H9 (cell line): ENCODE measurements at places on chromosomes 3 and 15.

- no peak for DNase-seq
Measured at GRCh38 chr15:96332637-96333121, 2.2 kb downstream of the NR2F2 start.

DNA sequence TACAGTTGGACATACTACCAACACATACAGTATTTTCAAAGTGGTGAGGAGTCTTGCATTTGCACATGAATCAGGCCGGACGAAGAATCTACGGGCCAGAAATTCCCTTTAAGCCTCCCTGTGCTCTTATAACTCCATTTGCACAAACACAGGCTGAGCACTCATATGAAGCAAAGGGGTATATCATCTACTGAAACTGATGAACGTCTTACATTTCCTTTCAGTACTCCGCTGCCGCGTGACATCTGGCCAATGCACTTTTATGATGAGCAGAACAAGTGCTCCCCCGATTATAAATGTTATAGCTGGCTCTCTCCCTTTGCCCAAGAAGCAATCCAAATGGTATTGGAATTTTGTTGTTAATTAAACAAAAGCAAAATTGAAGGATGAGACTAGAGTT, 110.3 kb upstream of the ICE2 start:
- DNase-seq, result no peak

- DNase-seq, result no peak
Measured at GRCh38 chr3:90128391-90128790, 1021.0 kb downstream of the EPHA3 start.

GRCh38 chr15:52728899-52729298, 49.7 kb upstream of the ATOSA start:
- no peak for DNase-seq

DNA sequence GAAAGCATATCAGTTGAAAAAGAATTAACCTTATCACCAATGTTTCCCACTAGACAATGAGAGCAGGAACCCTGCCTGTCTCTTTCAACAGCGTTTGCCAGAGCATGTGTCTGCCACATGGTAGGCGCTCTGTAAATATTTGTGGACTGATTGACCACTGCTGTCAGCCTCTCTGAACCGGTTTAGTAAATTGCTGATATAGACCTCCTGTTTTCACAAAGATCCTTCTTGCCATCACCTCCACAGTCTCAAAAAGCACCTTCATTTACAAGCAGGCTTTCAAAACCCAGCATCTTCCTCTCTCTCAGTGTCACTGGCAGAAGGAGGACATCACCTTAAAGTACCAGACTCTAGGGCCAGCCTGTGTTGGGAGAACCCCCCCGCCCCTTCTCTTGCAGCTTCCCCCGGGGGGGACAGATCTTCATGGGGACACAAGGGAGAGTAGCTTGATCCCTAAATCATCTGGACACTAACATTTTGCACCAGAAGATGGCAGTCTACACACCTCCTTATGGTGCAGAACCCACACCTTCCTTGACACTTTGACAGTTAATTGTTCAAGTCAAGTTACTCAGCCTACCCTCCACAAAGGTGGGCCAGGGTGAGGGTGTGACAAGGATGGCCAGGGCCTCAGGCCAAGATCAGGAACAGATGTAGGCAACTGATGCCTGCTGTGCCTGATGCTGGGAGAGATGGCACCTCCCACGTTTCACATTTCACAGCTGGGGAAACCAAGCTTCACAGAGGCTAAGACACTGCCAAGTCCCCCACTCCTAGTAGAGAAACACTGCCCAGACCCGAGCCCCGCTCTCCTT, 37.8 kb upstream of the USP3 start:
- peak; percentile 67 for DNase-seq

DNA sequence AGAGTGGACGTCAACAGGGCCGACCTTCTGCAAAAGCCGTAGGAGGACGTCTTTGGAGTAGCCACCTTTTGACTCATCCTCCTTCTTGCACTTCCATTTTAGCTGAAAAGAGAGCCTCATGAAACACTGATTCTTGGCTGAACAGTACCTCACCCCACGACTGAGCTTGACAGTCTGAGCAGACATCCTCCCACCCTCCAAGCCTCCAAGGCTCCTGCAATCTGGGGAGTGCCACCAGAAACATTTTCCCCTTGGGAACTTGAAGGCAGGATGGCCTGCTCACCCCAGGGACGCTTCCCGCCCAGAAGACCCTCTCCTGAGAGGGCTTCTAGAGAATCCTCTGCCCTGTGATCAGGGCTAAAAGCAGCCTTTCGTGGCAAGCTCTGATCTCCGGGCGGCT, 5.2 kb downstream of the C15orf62 start:
- no peak for DNase-seq

- no peak for DNase-seq
Measured at GRCh38 chr3:57958642-57959422, 49.4 kb upstream of the FLNB start.

DNA sequence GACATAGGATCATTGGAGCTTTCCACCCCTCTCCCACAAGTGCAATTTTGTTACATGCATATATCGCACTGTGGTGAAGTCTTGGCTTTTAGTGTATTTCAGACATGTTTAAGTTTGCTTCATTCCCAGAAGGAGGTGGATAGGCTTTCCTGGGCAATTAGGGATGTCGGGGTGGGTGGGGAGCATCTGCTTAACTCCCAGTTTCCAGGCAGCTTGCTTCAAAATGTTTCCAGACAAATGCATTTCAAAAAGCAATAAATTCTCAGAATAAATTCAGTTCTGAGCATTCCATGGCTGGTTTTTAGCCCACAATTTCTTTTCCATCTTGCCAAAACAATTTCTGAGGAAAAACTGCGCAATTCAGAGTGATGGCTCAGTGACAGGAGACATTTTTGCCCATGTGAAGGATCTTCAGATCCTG, 227.7 kb upstream of the ZPLD1 start:
- no peak for DNase-seq

GRCh38 chr3:45667569-45667934, 21.6 kb upstream of the SACM1L start:
- DNase-seq, result no peak

DNA sequence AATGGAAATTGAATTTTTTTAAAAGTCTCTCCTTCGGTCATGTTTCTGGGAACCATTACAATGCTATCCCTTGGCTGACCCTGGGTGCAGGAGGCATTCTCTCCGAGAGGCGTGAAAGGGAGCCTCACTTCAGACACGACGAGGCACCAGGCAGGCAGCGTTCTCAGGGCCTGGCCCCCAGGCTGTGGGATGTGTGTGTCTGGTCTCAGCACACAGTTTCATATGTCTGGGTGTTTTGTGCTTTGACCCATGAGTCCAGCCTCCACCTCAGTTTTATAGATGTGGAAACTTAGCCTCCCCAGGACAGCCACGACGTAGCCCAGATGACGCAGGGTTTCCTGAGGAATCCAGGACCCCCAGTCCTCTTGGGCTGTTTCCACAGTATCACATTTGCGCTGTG, 34.0 kb downstream of the FGD5 start:
- DNase-seq, result no peak

DNA sequence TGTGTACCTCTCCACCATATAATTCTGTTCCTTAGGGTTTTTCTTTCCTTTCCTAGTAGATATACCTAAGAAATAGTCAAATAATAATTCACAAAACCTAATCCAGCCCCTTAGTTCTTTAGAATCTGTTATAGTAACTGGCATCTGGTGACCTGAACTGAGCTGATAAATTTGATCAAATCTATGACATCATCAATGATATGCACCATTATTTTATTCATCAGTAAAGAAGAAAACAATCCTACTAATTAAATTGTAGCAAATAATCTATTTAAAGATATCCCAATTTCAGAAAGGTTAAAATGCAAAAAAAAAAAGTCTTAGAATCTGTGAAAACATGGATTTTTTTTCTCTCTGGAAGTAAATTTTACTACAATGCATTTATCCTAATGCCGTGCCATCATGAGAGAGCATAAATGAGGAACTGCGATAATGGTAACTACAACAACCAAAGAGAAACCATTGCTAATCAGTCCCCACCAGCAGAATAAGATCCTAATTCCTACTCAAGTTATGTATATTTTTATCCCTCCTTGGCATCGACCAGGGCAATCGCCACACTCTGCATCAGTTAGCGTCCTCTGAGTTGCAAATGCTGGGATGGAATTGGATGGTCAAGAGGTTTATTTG, 6.6 kb upstream of the MNS1 start:
- no peak for DNase-seq

DNA sequence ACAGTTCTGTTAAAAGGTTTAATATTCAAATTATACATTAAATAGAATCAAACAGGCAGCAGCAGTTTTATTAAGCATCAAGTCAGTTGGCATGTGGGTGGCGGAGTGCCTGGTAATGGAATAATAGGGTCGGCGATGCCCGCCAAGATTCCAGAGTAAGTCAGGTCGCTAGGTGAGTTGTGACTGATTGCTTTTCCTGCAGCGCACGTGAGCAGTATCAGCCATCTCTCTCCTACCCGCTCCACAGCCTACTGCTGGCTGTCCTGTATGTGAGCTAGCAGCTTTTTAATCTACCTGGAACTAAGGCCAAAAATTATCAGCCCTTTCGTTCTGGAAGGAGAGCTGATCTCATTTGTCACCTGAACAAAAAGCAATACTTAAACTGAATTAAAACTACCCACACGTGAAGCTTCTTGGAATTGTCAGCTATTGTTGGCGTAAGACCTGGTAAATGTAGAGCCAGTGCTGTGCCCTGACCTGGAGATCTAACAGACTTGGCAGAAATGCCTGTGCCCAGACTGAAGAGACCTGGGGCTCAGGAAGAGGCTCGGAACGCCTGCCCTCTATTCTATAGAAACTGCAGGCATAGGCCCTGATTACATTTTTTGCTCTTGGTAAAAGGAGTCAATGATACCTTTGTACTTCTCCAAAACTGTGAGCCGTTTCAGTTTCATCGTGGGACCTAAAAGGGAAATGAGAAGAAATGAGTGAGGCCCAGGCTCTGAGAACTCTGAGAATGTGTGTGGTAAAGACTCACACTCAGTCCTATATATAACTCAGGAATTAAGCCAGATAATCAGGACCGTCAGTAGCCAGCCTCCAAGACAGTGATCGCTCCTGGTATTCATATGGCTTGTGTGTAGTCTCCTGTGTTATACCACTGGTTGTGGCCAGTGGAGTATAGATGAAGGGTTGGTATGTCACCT, 21.9 kb downstream of the IDH3A start:
- no peak for DNase-seq

DNA sequence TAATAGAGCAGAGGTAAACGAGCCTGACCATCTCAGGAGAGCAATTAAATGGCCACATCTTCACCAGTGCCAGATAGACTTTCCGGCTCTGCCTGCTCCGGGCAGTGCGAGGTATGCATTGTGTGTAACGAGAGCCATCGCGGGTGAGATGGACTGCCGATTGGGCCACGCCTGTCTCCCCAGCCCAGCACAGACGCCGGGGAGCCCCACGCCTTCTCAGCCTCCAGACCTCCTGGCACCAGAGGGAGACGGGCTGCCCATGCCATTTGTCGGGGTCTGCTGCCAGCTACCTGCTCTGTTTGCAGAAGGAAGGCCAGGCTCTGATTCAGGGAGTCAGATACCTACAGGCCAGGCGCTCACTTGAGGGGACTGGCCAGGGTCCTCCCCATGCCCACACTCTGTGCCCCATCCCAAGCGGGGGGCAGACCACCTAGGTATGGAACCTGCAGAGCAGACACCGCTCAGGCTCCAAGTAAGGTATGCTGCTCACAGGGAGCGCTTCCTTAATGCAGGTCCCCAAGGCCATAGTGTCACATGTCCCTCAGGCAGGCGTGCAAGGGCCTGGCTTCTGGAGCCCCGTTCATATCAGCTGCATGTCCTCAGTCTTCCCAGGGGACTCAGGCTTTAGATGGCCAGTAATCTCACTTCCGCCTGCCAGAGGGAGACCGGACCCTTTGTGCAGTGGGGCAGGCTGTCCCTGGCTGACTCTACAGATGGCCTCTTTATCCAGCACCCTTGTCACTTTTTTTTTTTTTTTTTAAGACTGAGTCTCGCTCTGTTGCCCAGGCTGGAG, 62.2 kb downstream of the DNAJB8 start:
- no peak for DNase-seq

GRCh38 chr3:139299261-139300132, 44.3 kb upstream of the MRPS22 start:
- peak; percentile 48 for DNase-seq

GRCh38 chr15:74425630-74426029, 8.1 kb downstream of the SEMA7A start:
- DNase-seq, result no peak

DNA sequence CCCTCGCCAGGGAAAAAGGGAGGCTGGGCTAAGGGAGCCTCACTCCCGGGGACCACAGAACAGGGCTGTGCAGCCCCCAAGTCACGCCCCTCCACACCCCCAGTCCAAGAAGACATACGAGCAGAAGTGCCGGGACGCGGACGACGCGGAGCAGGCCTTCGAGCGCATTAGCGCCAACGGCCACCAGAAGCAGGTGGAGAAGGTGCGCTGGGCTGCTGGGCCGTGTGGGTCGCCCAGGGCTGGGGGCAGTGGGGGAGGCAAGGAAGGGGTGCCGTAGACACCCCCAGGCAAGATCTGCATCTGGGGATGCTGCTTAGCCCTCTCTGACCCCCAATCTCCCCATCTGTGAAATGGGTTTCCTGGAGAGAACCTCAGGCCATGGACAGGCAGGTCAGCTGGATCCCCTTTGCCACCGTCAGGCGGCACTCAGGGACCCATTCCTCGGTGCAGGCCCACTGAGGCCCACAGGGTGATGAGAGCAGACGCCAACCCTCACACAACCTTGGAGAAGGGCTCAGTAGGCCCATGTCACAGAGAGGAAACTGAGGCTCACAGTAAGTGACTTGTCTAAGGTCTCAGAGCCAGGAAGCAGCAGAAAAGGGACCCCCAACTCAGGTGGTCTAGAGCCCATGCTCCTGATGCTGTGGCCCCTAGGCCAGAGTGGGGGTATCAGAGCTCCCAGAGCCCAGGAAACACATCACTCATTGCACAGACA, 33.7 kb downstream of the PSTPIP1 start:
- DNase-seq, result no peak

- DNase-seq, result peak; percentile 41
Measured at GRCh38 chr3:120284747-120285507, at the start of gene GPR156. TSS of gene GPR156 (minus strand) at chr3:120285222. CDS start at chr3:120244098, 41,124 bp downstream.

DNA sequence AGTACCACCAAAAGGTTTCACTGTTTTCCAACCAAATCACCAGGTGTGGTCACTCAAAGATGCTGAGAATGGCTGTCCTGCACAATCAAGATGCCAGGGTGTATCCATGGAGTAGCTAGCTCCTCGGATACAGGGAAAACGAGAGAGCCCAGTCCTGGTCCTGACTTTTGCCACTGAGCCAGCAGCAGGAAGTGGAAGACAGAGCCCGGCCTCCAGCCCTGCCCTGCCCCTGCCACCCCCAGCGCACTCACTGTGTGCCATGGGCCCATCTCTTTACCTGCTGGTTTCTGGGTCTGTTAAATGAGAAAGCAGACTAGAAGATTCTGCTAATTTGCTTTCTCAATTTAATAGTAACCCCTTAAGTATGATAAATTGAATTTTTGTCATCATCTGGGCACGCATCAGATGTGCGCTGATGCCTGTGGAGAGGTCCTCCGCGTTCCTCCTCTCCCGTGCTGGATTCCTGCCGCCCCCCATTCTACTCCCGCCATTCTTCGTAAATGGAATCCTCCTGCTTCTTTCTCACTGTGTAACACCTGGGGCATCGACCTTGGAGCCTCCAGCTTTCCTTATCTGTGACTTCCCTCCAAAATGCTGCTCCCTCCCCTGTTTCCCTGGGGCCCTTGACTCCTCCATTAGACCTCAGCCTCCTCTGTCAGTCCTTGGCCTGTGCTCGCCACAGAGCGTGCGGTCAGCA, 18.0 kb downstream of the TNFAIP8L3 start:
- no peak for DNase-seq

- DNase-seq, result peak; percentile 46
Measured at GRCh38 chr3:129621626-129622225, 15.2 kb upstream of the PLXND1 start.

GRCh38 chr3:129973853-129974563, 512 bp upstream of the TRH start:
- DNase-seq, result no peak

GRCh38 chr3:105938806-105939205, 70.0 kb upstream of the CBLB start:
- DNase-seq, result no peak
